ENCODE measurements at places on chromosomes 6 and 20.

DNA sequence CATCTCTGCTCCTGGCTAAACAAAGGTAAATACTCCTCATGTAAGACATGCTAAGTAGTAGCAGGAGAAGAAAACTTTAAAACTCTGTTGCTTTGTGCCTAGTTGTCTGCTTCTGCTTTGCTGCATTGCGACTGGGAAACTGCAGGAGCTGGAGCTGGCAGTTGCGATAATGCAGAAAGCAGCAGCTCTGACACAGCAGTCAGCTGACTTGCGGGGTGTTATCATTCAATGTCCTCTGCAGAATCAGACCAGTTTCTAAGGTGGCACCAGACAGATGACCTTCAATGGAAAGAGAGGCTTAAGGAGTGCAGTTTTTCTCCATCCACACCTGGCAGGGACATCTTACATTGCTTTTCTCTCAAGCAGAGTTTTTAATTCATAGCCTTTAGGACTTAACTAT lies 69.9 kb upstream of the SOX4 start:
- no peak for DNase-seq

DNA sequence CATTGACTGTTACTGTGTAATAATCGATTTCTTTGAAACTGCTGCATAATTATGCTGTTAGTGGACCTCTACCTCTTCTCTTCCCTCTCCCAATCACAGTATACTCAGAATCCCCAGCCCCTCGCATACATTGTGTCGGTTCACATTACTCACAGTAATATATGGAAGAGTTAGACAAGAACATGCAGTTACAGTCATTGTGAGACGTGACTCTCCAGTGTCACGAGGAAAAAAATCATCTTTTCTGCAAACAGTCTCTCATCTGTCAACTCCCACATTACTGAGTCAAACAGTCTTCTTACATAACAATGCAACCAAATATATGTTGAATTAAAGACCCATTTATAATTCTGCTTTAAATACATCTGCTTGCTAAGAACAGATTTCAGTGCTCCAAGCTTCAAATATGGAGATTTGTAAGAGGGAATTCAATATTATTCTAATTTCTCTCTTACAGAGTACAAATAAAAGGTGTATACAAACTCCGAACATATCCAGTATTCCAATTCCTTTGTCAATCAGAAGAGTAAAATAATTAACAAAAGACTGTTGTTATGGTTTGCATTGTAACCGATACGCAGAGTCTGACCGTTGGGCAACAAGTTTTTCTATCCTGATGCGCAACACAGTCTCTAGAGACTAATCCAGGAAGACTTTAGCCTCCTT lies 113.3 kb downstream of the TMEM242 start:
- DNase-seq, result no peak

GRCh38 chr6:30537931-30538330 lies 18.4 kb downstream of the GNL1 start:
- DNase-seq, result no peak

- DNase-seq, result no peak
These were observed 155.2 kb upstream of the PDE10A start for GRCh38 chr6:165818200-165818599.

- DNase-seq, result no peak
These were observed 125.0 kb downstream of the ZMYND8 start for GRCh38 chr20:47231382-47232039.

- DNase-seq, result no peak
These were observed 161.6 kb upstream of the EXOC2 start for GRCh38 chr6:854406-855118.

- no peak for DNase-seq
These were observed 167.4 kb downstream of the SASH1 start for GRCh38 chr6:148509800-148510581.

DNA sequence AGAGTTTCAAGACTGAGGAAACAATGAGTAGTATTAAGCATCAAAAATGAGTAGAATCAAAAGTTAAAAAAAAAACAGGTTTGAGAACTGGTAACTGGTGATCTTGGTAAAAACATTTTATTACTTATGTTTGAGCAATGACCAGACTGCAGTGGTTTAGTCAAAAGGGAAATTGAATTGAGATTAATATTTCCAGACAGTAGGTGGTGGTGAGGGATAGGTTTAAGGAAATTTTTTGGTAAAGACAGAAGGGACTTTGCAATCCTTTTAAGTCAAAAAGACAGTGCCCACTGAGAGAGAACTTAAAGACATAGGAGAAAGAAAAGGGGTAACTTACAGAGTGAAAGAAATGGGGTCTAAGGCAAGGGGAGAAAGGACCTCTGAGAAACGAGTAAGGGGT lies 156.9 kb downstream of the ASCC3 start:
- DNase-seq, result no peak

DNA sequence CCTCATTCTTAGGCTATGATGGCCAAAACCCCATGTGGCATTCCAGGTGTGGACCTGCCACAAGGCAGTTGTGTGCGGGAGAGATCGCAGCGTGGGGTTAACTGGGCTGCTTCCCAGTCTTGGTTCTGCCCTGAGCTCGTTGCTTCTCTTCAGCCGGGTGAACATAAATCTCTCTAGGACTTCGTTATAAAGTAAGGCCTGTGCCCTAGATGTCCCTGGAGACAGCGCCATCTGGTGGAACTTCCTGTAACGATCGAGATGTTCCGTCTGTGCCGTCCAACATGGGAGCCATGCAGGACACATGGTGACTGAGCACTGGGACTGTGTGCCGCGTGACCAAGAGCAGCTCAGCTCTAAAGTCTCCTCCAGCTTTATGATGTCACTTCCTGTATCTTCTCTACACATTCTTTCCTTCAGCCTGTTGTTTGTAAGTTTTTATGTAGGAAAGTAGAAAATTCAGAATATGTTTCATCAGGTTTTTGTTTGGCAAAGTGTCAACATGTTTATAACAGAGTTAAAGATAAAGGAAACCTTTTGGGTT lies 26.8 kb upstream of the RPP40 start:
- peak; percentile 83 for DNase-seq

GRCh38 chr6:62803094-62803493 lies 408.2 kb upstream of the FKBP1C start:
- DNase-seq, result no peak

- DNase-seq, result no peak
These were observed 464.7 kb upstream of the SLC35B3 start for GRCh38 chr6:8900056-8900455.

- no peak for DNase-seq
These were observed 158.9 kb downstream of the TBXT start for GRCh38 chr6:166008441-166009369.

All from GDM1 (cell line).